ENCODE measurements at places on chromosomes 7 and 10.

GRCh38 chr10:4129866-4130477, 345.0 kb upstream of the KLF6 start:
- no peak for DNase-seq

GRCh38 chr7:124630395-124630794, 135.2 kb downstream of the GPR37 start:
- no peak for DNase-seq

GRCh38 chr7:1289666-1290025, 57.0 kb downstream of the UNCX start:
- no peak for DNase-seq

DNA sequence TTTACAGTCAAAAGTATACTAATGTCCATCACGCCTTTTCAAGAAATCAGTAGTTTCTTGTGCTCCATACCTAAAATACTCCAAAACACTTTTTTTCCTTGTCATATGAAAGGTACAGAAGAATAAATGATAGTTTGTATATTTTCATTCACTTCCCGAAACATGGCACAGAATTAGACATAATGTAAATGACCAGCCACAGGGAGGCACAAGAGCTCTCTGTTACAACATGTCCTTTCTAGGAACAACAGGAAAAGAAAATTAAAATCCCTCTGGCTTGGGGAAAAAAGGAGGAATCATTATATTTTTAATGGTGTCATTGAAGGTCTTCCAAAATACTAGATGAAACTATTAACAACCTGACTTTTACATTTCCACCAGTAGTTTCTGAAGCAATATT, 331.2 kb downstream of the ACTR3B start:
- DNase-seq: no peak

DNA sequence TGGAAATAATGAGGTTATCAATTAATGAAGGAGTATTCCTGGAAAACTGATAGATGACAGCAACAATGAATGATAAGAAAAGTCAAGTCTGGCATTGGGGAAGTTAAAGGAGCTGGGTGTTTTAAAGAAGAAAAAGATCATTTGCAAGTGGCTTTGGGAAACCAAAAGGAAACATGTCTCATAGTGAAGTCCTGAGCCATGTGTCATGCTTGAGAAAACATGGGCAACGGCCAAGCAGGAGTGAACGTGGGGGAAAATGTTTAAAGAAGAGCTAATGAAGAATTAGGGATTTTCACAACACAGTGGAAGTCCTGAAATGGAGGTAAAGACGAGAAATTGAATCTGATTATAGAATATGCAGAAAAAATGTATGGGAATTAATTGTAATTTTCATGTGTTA, 1383.2 kb upstream of the CELF2 start:
- no peak for DNase-seq

GRCh38 chr7:16089801-16090200, 331.5 kb downstream of the CRPPA start:
- DNase-seq: no peak

- no peak for DNase-seq
These were observed 4.4 kb upstream of the ABHD11 start for GRCh38 chr7:73742753-73743641.

GRCh38 chr7:30799206-30799975, 28.2 kb downstream of the MINDY4 start:
- no peak for DNase-seq

GRCh38 chr7:116024826-116025809, 5.4 kb downstream of the TFEC start:
- DNase-seq: peak; percentile 7

GRCh38 chr7:135200821-135201331, 10.4 kb downstream of the WDR91 start:
- DNase-seq: no peak
